ENCODE measurements at places on chromosomes 5 and 9.

DNA sequence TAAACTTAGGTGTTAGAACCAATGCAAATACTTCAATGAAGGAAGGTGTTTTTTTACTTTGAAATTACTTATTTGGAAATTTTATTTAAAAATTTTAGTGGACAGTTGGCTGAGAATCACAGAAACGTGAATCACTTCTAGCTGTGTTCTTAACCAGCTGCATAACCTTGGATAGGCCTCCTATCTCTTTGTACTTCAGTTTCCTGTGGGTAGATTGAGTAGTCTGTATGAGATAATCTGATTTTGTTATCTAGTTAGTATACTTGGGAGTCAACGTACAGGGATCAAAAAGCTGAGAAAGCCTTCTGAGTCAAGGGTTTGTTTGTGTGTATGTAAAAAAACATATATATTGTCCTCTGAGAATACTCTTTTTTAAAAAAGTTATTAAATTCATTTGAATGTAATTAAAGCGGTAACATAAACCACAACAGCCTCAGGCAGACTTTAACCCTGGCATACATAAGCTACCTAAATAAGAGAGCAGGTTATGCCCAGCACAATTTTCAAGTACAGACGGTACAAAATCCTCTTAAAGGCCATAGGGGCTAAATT is 38.1 kb upstream of the ZCCHC7 start:
- DNase-seq: no peak

DNA sequence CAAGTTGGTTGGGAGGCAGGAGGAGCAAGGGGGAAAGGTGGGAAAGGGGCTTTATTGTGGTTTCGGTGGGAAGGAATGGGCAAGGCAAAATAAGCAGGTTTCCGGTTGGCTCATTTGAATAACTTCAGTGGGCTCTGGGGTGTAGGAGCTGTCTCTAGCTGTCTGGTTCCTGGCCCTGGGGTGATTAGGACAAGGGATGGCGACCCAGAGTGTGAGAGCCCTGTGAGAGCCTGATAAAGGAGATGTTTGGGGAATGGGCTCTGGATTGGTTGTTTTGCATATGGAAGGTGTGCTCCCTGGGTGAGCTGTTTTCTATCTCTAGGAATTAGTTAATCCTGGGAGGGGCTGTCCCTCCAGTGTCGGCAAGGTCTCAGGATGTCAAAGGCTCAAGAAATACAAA is 15.4 kb downstream of the ANKRD34B start:
- DNase-seq: peak; percentile 71

DNA sequence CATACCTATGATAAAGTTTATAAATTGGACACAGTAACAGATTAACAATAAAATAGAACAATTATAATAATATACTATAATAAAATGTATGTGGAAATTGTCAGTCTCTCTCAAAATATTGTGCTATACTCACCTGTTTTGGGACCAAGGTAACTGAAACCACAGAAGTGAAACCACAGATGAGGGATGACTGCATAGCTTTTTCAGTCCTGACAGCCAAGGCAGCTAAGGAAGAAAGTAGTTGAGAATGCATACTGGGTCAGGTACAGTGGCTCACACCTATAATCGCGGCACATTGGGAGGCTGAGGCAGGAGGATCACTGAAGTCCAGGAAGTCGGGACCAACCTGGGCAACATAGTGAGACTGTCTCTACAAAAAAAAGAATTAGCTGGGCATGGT is 8.9 kb downstream of the SRP19 start:
- DNase-seq: no peak

GRCh38 chr5:160923936-160924710 is 72.1 kb upstream of the ATP10B start:
- DNase-seq: peak; percentile 20

- DNase-seq: no peak
Observed at GRCh38 chr9:136685790-136686533, 1.3 kb downstream of the AGPAT2 start.

DNA sequence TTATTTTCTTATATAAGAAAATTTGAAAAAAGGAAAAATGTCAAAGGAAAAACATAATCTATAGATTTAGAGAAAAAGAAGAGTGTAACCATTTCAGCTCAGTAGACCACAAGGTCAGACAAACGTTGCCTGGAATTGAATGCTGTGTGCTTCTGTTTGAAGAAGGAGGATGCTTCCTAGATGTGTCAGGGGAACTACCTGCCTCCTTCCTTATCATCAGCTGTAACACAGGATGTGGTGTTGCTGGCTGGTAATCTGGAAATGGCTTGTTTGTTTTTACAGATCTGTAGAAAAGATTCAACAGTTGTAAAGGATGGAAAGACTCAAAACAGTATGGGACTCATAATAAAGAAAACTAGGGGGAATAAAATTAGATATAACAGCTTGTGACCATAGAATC is 160.7 kb upstream of the MEF2C start:
- no peak for DNase-seq

GRCh38 chr5:127170918-127171600 is 97.8 kb upstream of the C5orf63 start:
- no peak for DNase-seq

DNA sequence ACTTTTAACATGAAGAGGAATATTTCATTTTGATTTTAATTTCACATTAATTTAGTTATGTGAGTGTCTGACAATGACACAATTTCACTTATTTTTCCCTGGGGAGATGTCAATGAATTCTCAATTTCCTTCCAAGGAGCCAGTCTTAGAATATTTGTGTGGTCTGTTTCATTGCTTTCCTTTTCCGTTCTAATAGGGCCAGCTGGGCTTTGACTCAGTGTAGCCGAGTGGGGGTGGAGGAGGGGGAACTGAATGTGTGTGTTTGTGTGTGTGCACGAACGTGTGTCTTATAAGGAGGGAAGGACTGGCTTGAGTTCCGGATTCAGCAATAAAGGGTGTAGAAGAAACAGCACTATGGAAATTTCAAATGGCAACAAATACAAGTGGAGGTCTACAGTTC is 100.0 kb downstream of the BASP1 start:
- DNase-seq: no peak

- peak; percentile 15 for DNase-seq
Observed at GRCh38 chr5:116343961-116344360, 230.7 kb downstream of the SEMA6A start.

GRCh38 chr5:167944121-167944852 is 347.2 kb upstream of the WWC1 start:
- no peak for DNase-seq

DNA sequence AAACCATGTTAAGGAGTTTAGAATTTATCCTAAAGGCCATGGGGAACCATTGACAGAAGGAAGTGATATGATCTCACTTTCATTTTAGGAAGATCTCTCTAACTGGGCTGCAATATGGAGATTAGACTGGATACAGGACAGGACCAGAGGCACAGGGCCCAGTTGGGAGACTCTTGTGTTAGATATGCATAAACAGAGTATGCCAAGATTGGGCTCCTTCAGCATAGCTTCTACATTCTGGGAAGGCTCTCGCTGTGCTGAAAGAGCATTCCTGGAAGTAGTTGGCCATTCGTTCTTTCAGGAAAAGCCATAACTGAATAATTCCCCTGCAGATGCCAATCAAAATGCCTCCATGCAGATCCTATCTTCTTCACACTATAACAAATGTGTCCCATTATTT is 204.5 kb downstream of the CWC27 start:
- no peak for DNase-seq

DNA sequence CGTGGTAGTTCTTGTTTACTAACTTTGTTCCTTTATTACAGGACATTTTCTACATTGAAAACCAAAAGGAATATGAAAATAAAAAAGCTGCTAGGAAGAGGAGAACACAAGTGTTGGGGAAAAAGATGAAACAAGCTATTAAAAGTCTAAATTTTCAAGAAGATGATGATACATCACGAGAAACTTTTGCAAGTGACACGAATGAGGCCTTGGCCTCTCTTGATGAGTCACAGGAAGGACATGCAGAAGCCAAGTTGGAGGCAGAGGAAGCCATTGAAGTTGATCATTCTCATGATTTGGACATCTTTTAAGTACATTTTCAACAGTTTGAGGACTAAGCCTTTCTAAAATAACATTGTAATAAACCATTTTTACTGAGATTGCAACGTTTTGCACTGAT is 23.8 kb downstream of the PHAX start:
- DNase-seq: no peak

- no peak for DNase-seq
Observed at GRCh38 chr5:10486511-10487344, 45.0 kb downstream of the ROPN1L start.

- DNase-seq: no peak
Observed at GRCh38 chr5:67204821-67205220, 8.2 kb upstream of the CD180 start.

GRCh38 chr9:124779368-124780059 is 2.6 kb downstream of the OLFML2A start:
- DNase-seq: peak; percentile 87

- DNase-seq: no peak
Observed at GRCh38 chr9:76049341-76049740, 158.9 kb downstream of the PCSK5 start.

GRCh38 chr9:133320421-133320881 is 15.5 kb downstream of the SURF6 start:
- no peak for DNase-seq

Data from NT2/D1 (cell line).